ENCODE measurements at places on chromosomes 11 and 22. TPM values are rescaled to one million over a fixed set of nuclear protein-coding genes. Genes with fewer than 3 reads are reported as not detected.

The PIWIL4 gene
- 0.65 TPM for total RNA-seq

The MAJIN gene
- not detected for total RNA-seq

The HEPHL1 gene
- total RNA-seq: not detected

The SLC25A18 gene
- total RNA-seq: not detected

The TRIM51 gene
- total RNA-seq: not detected

The PLEKHB1 gene
- 1.5 TPM for total RNA-seq

- no peak overlapping the region for H3K27ac ChIP-seq
- no peaks in the 10 kb centered on the region for H3K36me3 ChIP-seq
- no peaks in the 10 kb centered on the region for H3K4me1 ChIP-seq
- H3K27me3 ChIP-seq: peaks cover 5% of the 10 kb centered on the region
Measured at GRCh38 chr11:45062115-45062514, 84.3 kb upstream of the PRDM11 start.

GRCh38 chr11:88651556-88651955, 314.0 kb upstream of the CTSC start:
- DNase-seq: no peak
- no peaks in the 10 kb centered on the region for H3K27me3 ChIP-seq
- no peak overlapping the region for H3K27ac ChIP-seq
- H3K4me3 ChIP-seq: no peak overlapping the region

DNA sequence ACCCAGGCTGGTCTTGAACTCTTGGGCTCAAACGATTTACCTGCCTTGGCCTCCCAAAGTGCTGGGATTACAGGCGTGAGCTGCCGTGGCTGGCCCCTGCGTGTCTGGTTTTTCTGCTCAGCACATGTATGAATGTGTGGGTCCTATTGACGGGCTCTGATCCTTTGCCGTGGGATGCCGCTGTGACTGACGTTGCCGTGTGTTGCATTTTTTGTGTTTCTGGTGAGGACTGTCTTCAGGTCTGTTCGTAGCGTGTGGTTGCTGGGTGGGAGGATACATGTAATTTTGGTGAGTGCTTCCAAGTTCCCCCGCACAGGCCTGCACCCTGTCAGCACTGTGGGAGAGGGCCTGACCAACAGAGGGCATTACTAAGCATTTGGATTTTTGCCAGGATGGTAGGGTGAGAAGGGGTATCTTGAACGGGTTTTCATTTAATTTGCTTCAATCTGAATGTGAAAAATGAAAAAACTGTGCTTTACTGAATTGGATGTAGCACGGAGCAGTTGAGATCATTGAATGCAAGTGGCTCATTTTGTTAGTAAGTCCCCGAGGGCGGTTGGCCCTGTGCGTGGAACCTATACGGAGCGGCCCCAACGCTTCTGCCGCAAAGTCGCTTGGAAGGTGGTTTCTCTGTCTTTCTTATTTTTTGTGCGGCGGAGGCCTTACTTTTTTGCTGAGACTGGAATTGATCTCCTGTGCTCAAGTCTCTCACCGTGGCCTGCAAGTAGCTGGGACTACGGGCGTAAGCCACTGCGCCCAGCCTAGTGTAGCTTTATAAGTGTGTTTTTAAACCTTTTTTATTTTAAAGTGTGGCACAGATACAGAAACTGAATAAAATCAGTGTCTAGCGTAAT, 8.2 kb downstream of the ZBED4 start:
- H3K27me3 ChIP-seq: no peaks in the 10 kb centered on the region
- H3K4me1 ChIP-seq: peaks cover 30% of the 10 kb centered on the region
- H3K27ac ChIP-seq: no peak overlapping the region
- H3K4me3 ChIP-seq: no peak overlapping the region
- no peak for DNase-seq

GRCh38 chr22:41951898-41952474, at the start of gene SMIM45:
TSS of gene SMIM45 (plus strand) at chr22:41952150.
- H3K36me3 ChIP-seq: no peaks in the 10 kb centered on the region
- peaks cover 21% of the 10 kb centered on the region for H3K4me1 ChIP-seq
- no peak within 1 kb of the TSS for H3K4me3 ChIP-seq
- no peak for DNase-seq

DNA sequence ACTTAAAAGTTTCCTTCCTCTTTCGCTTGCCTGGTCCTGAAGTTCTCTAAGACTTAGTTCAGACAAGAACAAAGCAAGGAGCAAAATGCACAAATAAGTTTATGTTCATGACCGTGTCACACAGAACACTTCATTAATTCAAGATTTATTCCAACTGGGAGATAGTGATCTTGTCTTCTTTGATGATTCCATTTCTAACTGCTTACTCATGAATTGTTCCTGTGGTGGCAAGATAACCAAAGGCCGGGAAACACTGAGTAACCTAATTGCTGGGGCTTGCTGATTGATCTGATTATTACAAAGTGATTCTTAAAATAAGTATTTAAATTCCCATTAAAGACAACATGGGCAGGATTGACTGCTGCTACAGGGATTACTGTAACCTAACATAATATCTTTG, 1462.9 kb upstream of the RAG2 start:
- H3K27me3 ChIP-seq: no peaks in the 10 kb centered on the region
- DNase-seq: no peak
- H3K4me3 ChIP-seq: no peak overlapping the region
- H3K36me3 ChIP-seq: no peaks in the 10 kb centered on the region
- no peak overlapping the region for H3K27ac ChIP-seq
- H3K4me1 ChIP-seq: no peaks in the 10 kb centered on the region

Data from activated CD4-positive, alpha-beta T cell treated with anti-CD3 and anti-CD28 coated beads, Interleukin-2, amount 10 ng/mL, durations not matched to agents 24 days and 14 days (primary cell).